ENCODE measurements at places on chromosomes 7 and 10.

DNA sequence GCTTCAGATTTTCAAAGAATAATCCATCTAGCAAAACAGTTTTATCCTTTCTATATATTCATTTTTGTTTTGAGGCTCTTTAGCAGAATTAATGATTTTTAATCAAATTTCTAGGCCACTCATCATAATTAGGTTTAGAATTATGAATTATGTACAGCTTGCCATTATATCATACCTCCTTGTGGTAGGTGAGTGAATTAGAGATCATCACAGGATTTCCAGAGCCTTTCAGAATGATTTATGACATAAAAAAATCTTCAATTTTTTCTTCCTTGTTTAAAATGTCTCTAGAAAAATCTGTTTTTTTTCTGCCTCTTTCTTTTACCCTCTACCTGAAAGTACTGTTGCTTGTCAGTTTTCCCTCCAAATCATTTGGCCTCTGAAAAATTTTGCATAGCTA, 433.3 kb downstream of the LRMDA start:
- no peak for DNase-seq

- DNase-seq: peak; percentile 32
These were observed 67.8 kb upstream of the PDCD4 start for GRCh38 chr10:110803830-110804338.

GRCh38 chr10:30683496-30683895, 53.9 kb upstream of the LYZL2 start:
- DNase-seq: no peak

- DNase-seq: no peak
These were observed 36.7 kb downstream of the ZC3HAV1 start for GRCh38 chr7:139072796-139073195.

- no peak for DNase-seq
These were observed 86.4 kb downstream of the TMEM106B start for GRCh38 chr7:12297283-12298108.

DNA sequence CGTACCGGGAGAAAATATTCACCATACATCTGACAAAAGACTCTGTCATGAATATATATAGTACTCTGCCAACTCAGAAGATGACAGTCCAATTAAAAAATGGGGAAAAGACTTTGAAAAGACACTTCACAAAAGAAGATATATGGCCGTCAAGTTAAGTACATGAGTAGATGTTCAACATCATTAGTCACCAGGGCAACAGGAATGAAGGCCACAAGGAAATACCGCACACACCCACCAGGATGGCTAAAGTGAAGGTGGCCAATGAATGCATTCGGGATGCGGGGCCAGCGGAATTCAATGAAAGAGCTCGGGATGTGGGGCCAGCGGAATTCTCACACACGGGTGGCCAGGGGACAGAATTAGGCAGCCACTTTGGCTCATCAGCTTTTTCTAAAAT, 42.2 kb downstream of the MAD1L1 start:
- no peak for DNase-seq

DNA sequence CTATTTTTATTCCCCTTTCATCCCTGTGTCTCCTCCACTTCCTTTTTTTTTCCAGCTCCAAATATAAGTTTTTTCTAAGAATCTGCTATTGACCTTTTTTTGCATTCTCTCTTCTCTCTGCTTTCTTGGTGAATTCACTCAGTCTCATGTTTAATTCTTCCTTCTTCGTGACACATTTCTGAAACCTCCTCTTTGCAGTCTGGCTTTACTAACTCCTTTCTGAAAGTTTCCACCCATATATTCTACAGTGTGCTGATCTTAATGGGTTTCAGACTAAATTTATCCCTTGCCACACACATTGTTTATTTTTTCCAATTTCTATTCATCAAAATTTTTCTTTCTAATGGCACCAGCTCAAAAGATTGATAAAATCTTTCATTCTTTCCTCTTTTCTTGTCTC, 47.8 kb upstream of the CALD1 start:
- DNase-seq: no peak

DNA sequence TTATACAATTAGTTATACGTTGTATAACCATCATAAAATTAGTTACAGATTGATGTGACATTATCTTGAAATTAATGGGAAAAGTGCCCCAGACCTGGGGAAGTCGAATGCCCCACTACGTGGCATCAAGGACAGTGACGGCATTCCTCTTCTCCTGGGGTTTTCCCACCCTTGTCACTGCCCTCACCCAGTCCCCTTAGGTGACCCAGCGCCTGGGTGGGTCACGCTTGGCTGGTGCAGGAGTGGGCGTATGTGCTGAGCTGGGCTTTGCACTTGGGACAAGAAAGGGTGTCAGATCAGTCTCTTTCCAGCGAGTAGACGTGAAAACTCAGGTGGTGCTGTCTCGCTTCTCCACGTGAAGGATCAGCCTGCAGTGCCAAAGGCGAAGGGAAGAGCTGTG, 7.6 kb downstream of the FOXK1 start:
- DNase-seq: no peak

DNA sequence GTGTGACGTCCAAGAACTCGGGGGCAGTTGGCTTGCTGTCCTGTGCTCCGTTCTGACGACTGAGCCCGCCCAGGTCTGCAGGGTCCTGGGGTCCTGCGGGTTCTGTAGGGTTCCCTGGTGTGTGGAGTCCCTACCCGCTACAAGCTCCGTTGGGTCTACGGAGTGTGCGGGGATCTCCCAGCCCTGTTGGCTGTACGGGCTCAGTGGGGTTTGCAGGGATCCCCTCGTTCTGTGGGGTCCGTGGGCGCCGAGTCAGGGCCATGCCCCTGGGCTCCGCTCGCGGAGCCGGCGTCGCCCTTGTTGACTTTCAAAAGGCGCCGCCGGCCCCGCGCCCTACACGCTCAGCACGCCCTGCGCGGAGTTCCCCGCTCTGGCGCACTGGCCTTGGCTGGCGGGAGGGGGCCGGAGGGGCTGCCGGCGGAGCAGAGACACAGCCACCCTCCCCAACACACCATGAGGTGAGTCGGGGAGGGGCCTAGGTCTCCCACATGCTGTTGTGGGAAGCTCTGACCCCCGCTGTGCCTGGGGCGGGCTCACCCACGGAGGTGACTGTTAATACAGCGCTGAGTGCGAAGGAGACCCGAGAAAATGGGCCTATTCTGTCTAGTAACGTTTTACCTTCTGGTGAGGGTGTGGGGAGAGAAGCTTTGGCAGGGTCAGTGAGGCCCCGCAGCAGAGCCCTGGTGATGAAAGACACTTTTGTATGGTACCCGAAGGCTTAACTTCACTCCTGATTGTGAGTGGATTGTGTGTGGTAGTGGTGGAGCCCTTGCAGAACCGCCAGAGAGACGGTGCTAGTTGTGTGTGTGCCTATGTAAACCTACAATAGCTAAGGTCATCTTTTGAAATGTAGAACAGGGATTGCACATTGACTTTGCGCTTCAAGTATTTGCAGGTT, 8.1 kb downstream of the TASOR2 start:
- DNase-seq: peak; percentile 79

GRCh38 chr10:13716081-13717071, 129.6 kb downstream of the PRPF18 start:
- no peak for DNase-seq

- DNase-seq: no peak
These were observed 20.5 kb downstream of the GRID1 start for GRCh38 chr10:86345859-86346798.

- DNase-seq: no peak
These were observed 929 bp downstream of the GBF1 start for GRCh38 chr10:102246261-102246660.

GRCh38 chr7:90761584-90761983, 165.5 kb downstream of the CDK14 start:
- no peak for DNase-seq

Data from nephron progenitor cell (in vitro differentiated cells).